Stimulated activated naive CD8-positive, alpha-beta T cell treated with anti-CD3 and anti-CD28 coated beads, Interleukin-15, Interleukin-2, amounts not matched to agents 100 U/mL and 50 U/mL, for 24 hours (primary cell): ENCODE measurements at places on chromosomes 4 and X.

- DNase-seq, result no peak
These were observed 37.9 kb downstream of the SNCA start for GRCh38 chr4:89799071-89799470.

- no peak for DNase-seq
These were observed 91.6 kb upstream of the PLAC1 start for GRCh38 chrX:134749706-134750445.

GRCh38 chr4:28250646-28251045, 1390.0 kb downstream of the STIM2 start:
- DNase-seq, result no peak

DNA sequence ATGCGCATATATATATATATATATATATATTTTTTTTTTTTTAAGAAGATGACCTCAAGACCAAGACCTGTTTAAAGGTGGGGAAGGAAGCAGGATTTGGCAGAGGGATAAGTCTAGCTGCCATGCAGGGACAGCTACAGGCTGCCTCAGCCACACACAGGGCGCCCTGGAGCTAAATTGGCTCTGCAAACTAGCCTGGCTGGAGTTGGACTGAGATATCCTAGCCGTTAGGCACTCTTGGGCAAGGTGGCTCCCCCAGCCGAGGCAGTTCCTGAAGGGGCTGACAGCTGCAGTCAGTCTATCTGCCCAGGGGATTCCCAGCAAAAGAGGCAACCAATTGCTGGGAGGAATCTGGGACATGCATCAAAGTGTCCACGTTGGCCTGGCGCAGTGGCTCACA, 21.9 kb downstream of the TRIML1 start:
- DNase-seq, result no peak

- DNase-seq, result no peak
These were observed 15.6 kb downstream of the RPGR start for GRCh38 chrX:38311743-38312142.

DNA sequence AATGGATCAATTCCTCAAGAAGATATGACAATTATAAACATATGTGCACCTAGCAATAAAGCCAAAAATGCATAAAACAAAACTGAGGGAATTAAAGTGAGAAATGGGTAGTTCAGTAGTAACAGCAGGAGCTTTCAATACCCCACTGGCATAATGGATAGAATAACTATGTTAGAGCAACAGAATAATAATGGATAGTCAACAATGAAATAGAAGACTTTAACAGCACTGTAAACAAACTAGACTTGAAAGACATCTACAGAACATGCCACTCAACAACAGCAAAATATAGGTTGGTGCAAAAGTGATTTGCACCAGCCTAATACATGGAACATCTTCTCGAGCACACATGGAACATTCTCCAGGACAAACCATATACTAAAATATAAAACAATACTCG, 20.0 kb upstream of the MBNL3 start:
- no peak for DNase-seq

DNA sequence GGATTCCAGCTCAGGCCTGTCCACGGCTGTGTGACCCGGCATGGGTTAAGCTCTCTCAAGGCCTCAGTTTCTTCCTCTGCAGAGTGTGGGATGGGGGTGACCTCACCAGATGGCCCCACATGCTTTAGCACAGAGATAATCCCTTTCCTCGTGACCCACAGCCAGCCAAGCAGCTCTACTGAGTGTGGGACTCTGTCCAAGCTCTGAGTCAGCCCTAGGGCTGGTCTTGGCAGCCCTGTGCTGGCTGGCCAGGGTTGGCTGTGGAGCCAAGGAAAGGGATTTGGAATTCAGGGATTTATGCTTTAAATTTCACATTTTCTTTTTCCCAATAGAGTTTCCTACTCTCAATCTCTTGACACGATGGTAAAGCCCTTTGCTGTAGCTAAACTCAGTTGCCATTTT, 19.7 kb upstream of the SPON2 start:
- peak; percentile 2 for DNase-seq

- DNase-seq, result no peak
These were observed 84.7 kb downstream of the NHS start for GRCh38 chrX:17459661-17460060.

GRCh38 chrX:63506320-63506719, 155.2 kb upstream of the SPIN4 start:
- no peak for DNase-seq
